ENCODE measurements at places on chromosomes 6 and 20.

GRCh38 chr6:74551896-74552295, 654.0 kb downstream of the COL12A1 start:
- no peak for DNase-seq

DNA sequence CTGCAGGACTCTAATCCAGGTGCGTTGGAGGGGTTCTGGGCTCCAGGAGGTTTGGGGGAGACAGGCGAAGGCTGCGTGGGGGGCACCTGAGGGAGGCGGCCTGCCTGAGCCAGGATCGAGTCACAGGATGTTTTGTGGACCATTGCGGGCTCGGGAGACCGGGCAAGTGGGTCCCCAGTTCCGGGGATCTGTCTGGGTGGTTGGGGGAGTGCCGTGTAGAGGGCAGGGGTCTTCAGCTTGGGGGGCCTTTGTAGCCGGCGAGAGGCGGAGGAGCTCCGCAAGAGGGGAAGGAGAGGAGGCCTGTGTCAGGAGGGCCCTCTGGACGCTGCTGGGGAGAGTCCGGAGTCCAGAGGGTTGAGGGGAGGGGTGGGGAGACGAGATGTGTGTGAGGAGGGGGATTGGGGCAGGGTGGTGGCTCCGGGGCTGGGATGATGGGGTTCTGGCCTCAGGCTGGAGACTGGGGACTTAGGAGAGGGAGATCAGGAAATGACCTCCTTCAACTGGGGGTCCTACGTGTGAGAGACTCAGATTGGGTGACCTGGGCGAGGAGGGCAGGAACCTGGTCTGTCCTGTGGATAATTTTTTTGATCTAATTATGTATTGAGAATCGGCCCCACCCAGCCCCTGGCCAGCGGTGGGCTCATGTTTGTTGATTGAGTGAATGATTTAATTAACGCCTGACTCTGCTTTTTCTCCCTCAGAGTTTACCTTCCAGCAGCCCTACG, 505 bp downstream of the SNAI1 start:
- DNase-seq: no peak

DNA sequence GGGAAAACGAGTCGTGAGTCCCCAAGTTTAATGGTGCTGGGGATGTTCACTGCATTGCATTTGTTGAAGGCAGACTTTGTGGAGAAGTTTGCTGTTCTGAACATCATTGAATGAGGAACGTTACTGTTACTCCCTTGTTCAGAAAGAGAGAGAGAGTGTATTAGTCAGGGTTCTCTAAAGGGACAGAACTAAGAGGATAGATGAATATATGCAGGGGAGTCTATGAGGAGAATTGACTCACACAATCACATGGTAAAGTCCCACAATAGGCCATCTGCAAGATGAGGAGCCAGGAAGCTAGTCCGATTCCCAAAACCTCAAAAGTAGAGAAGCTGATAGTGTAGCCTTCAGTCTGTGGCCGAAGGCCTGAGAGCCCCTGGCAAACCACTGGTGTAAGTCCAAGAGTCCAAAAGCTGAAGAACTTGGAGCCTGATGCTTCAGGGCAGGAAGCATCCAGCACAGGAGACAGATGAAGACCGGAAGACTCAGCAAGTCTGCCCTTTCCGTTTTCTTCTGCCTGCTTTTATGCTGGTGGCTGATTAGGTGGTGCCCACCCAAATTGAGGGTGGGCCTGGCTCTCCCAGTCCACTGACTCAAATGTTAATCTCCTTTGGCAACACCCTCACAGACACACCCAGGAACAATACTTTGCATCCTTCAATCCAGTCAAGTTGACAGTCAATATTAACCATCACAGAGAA, 223.5 kb upstream of the PCSK2 start:
- DNase-seq: no peak

GRCh38 chr6:52707963-52708680, 37.2 kb downstream of the TMEM14A start:
- DNase-seq: no peak

GRCh38 chr6:77440206-77440976, 22.9 kb downstream of the HTR1B start:
- DNase-seq: no peak

- no peak for DNase-seq
These were observed 18.7 kb downstream of the SAMD5 start for GRCh38 chr6:147527197-147527596.

DNA sequence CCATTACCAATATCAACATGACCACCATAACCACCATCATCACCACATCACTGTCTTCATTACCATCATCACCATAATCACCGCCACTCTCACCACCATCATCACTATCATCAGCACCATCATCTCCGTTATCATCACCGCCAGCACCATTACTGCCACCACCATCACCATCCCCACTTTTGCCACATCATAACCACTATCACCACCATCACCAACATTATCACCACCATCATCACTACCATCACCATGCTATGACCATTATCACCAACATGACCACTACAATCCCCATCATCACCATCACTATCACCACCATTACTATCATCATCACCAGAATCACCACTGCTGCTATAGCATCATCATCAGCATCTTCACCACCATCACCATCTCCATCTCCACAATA, 25.7 kb downstream of the CST2 start:
- no peak for DNase-seq

GRCh38 chr6:130547723-130548122, 181.9 kb downstream of the TMEM200A start:
- no peak for DNase-seq

DNA sequence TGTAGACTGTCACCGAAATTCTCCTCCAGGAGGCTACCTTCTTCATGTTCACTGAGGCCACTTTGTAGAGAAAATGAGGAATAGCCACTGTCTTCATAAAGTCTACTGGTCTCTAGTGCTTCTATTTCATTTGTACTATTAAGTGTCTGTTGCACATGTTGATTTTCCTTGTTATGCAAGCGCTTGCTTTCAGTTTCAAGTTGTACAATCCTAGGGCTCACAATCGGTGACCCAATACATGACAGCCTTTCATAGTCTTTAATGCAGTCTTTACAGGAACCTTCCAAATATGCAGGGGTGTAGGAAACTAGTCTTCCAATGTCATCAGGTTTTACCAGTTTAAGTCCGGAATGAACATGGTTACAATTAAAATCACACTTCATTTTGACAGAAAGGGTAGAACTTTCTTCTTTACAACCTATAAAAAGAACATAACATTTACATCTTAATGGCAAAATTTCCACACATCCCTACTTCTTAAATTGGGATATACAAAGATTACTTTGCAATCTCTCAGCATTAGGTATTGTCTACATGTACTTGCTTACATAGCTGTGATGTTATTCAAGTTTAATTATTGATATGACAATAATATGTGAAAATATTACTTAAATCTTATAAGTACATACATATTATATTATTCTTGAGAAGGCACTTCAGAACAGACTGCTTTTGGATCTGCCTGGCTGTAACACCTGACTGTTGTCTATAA, 7.5 kb downstream of the FBXO5 start:
- peak; percentile 57 for DNase-seq
